ENCODE measurements at places on chromosomes 7 and 10. TPM values are rescaled to one million over a fixed set of nuclear protein-coding genes. Genes with fewer than 3 reads are reported as not detected.

The EPDR1 gene
- 13.8 TPM for total RNA-seq

The C10orf71 gene
- not detected for total RNA-seq

The PDGFA gene
- total RNA-seq = 32.2 TPM

DNA sequence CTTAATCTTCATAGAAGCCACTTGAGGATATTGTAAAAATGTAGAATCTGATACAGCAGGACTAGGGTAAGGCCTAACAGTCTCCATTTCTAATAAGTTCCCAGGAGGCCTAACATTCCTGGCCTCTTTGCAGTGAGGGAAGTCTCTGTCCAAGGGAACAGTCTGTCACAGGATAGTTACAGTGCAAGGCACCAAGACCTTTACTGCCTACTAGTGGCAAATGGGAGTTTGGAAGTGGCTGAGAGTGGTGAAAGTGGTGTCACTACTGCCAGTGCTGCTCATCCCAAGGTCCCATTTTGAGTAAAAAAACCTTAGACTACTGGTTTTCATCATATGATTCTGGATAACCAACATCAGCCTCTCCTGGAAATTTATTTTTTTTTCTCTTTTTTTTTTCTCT, 619.5 kb upstream of the SEMA3D start:
- DNase-seq = peak; percentile 61
- H3K4me1 ChIP-seq = no peaks in the 10 kb centered on the region
- H3K27me3 ChIP-seq = no peaks in the 10 kb centered on the region
- H3K27ac ChIP-seq = no peak overlapping the region
- no peaks in the 10 kb centered on the region for H3K36me3 ChIP-seq

The STOX1 gene
- total RNA-seq = 2.7 TPM

GRCh38 chr7:143316492-143316891, 581 bp downstream of the CLCN1 start:
- no peak overlapping the region for H3K27ac ChIP-seq
- DNase-seq = no peak
- H3K27me3 ChIP-seq = no peaks in the 10 kb centered on the region
- no peaks in the 10 kb centered on the region for H3K4me1 ChIP-seq
- H3K36me3 ChIP-seq = no peaks in the 10 kb centered on the region

The TMEM140 gene
- total RNA-seq = not detected

GRCh38 chr10:98267069-98267893, 713 bp downstream of the LOXL4 start:
- peaks cover 11% of the 10 kb centered on the region for H3K27me3 ChIP-seq
- peaks cover 6% of the 10 kb centered on the region for H3K4me1 ChIP-seq
- no peak for DNase-seq
- no peaks in the 10 kb centered on the region for H3K36me3 ChIP-seq
- H3K4me3 ChIP-seq = peak overlapping the region; percentile 57

DNA sequence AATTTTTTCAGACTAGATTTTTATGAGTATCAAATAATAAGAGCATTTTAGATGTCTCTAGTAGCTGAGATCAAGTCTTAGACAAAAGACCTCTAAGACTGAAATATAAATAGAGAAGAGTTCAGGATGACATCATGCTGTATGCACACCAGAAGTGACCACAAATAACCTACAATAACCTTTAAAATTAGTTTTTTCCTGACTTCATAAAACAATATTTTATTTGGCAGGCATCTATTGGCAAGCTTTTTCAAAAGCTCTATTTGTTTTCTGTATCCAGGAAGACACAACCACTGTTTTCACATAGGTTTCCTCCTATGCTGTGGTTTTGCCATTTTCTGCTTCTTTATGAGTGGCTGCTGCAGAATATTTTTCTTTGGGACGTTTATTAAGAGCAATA, 359.1 kb downstream of the CRPPA start:
- no peak for DNase-seq
- H3K4me3 ChIP-seq = no peak overlapping the region
- peaks cover 7% of the 10 kb centered on the region for H3K4me1 ChIP-seq
- H3K36me3 ChIP-seq = no peaks in the 10 kb centered on the region
- H3K27me3 ChIP-seq = no peaks in the 10 kb centered on the region
- no peak overlapping the region for H3K27ac ChIP-seq

DNA sequence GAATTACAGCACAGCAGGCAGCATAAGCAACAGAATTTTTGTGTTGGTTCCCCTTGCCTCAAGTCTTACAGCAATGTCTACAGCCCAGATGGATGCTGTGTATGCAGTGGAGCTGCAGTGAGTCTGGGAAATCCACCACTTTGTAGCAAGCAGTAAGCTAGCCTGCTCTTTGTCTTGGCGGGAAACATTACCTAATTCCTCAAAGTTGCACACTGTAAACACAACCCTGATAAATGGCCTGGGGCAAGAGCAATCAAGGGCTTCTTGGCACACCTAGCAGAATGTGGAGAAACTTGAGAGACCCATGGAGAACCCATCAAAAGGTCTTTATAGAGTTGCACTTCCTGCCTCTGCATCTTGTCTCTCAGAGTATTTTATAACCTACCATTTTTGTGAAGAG, 102.0 kb upstream of the FOXP2 start:
- H3K36me3 ChIP-seq = no peaks in the 10 kb centered on the region
- H3K4me3 ChIP-seq = no peak overlapping the region
- H3K4me1 ChIP-seq = no peaks in the 10 kb centered on the region
- DNase-seq = no peak
- H3K27ac ChIP-seq = no peak overlapping the region
- no peaks in the 10 kb centered on the region for H3K27me3 ChIP-seq

GRCh38 chr10:86535132-86535882, 13.7 kb upstream of the WAPL start:
- peaks cover 40% of the 10 kb centered on the region for H3K27me3 ChIP-seq
- H3K4me1 ChIP-seq = peaks cover 20% of the 10 kb centered on the region
- no peaks in the 10 kb centered on the region for H3K36me3 ChIP-seq
- H3K27ac ChIP-seq = peak overlapping the region; percentile 66
- peak overlapping the region; percentile 83 for H3K4me3 ChIP-seq

DNA sequence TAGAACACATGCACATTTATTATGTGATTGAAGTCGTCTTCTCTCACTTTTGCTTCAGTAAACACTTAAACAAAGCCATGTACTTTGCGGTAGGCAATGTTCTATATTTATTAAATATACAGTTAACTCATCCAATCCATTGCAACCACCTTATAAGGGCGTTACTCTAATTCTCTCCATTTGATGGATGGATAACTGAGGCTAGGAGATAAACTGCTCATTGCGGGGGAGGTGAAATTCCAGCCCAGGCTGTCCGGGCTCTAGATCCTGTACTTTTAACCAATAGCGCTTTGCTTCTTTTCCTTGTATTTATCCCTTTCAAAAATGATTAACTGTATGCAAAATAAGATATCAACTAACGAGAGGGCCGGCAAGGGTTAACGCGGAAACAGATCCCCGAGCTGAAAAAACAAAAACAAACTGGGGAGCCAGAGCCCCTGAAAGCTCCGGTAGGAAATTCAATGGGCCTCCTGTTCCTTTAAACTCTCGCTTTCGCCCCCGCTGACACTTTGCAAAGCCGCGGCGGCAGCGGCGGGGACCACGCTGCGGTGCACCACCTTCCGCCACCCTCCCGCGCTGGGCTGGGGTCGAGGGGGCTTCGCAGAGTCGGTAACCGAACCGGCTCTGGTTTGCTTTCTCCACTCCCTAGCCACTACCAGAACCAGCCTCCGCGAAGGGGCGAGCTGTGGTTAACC, 1.0 kb upstream of the PLXDC2 start:
- H3K27me3 ChIP-seq = no peaks in the 10 kb centered on the region
- H3K4me3 ChIP-seq = peak overlapping the region; percentile 82
- H3K4me1 ChIP-seq = peaks cover 30% of the 10 kb centered on the region
- H3K36me3 ChIP-seq = no peaks in the 10 kb centered on the region

The NPC1L1 gene
- not detected for total RNA-seq

DNA sequence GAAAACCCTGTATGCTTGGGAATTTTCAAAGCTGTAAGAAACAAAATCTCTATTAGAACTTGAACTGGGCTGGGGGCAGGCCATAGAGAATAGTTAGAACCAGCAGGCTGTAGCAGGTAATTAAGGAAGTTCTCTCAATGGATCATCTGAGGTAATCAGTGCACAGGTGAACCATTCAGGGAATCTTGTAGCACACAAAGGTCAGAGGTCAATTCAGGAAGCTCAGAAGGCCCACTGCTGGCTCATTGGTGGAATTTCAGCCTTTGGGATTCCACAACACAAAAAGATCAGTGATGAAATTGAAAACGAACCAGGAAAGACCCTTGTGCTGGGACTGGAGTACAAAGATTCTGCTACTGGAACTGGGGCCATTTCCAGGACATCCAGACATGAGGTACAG, 82.0 kb downstream of the TMEM168 start:
- no peak overlapping the region for H3K27ac ChIP-seq
- H3K36me3 ChIP-seq = no peaks in the 10 kb centered on the region
- H3K4me1 ChIP-seq = no peaks in the 10 kb centered on the region
- no peaks in the 10 kb centered on the region for H3K27me3 ChIP-seq
- H3K4me3 ChIP-seq = no peak overlapping the region

DNA sequence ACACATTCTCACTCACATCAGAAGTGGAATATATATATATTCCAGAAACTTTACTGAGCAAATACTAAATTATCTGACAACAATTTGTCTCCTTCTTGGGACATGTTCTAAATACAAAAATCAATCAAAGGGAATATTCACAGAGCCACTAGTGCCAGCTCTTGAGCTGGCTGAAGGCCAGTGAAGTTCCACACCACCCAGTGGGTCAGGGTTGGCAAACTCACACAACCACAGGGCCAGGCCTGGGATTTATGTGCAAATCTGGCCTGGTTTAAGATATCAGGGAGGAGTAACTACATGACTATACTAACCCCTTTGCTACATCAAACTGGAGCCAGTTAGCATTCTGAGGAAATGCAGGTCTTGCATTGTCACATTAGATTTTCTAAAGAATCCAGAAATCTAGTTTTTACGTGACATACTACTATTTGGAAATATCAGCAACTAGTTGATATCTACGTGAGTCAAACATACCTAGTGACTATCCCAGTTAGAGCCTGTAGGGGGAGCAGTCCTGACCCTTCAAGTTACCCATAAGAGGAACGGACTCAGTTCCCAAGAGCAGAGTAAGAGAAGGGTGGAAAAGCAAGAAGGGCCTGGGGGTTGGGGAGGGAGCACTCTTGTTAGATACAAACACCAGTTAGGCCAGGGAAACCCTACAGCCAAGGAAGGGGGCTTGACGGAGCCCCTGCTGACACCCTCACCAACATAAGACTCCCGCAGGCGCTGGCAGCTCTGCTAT, 600.4 kb downstream of the KCNMA1 start:
- no peaks in the 10 kb centered on the region for H3K27me3 ChIP-seq
- H3K4me1 ChIP-seq = peaks cover 7% of the 10 kb centered on the region
- H3K27ac ChIP-seq = no peak overlapping the region
- H3K36me3 ChIP-seq = no peaks in the 10 kb centered on the region

GRCh38 chr10:48523820-48524758, 80.8 kb downstream of the ARHGAP22 start:
- H3K4me1 ChIP-seq = peaks cover 20% of the 10 kb centered on the region
- H3K27me3 ChIP-seq = peaks cover 3% of the 10 kb centered on the region
- peak overlapping the region; percentile 84 for H3K4me3 ChIP-seq
- H3K27ac ChIP-seq = no peak overlapping the region

GRCh38 chr7:83210479-83210878, 47.8 kb upstream of the PCLO start:
- DNase-seq = no peak
- peaks cover 27% of the 10 kb centered on the region for H3K4me1 ChIP-seq
- H3K27me3 ChIP-seq = no peaks in the 10 kb centered on the region
- no peaks in the 10 kb centered on the region for H3K36me3 ChIP-seq
- no peak overlapping the region for H3K27ac ChIP-seq

DNA sequence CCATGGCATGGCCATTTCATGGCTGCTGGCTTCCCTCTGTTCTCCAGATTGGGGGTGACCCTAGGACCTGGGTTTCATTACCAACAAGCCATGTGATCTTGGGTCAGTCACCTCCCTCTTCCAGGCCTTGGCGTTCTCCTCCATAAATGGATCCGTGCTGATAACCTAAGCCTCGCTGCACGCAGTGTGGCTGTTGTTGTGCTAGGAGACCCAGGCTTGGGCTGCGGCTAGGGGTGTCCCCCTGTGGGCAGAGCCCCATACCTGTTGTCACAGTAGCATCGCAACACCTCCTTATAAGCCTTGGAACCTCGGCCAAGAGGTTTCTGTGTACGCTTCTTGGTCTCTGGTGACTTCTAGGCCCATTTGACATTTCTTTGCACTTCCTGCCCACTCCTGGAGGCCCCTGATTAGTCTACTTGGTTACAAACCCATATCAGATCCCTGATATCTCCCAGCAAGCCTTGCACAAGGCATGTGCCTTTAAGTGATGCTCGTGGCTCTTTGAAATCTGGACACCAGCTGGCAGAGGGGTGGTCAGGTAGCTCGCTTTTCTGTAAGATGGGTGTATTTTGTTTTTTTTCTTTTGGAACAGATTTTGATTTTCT, 23.6 kb downstream of the ZMIZ1 start:
- H3K27me3 ChIP-seq = no peaks in the 10 kb centered on the region
- H3K4me1 ChIP-seq = peaks cover 4% of the 10 kb centered on the region
- H3K36me3 ChIP-seq = no peaks in the 10 kb centered on the region
- no peak overlapping the region for H3K4me3 ChIP-seq
- no peak overlapping the region for H3K27ac ChIP-seq
- no peak for DNase-seq

The ZNF736 gene
- 15.0 TPM for total RNA-seq

The TET1 gene
- 82.5 TPM for total RNA-seq

- H3K4me3 ChIP-seq = no peak overlapping the region
- no peak for DNase-seq
- 0 out of 2 replicates have a peak, but pooled peaks cover 2% of the 10 kb centered on the region for H3K36me3 ChIP-seq
Measured at GRCh38 chr7:105512926-105513526, 9.0 kb downstream of the PUS7 start.

GRCh38 chr7:139594911-139595476, 71.5 kb downstream of the CLEC2L start:
- H3K4me3 ChIP-seq = no peak overlapping the region
- H3K4me1 ChIP-seq = no peaks in the 10 kb centered on the region
- H3K27me3 ChIP-seq = no peaks in the 10 kb centered on the region
- DNase-seq = no peak

DNA sequence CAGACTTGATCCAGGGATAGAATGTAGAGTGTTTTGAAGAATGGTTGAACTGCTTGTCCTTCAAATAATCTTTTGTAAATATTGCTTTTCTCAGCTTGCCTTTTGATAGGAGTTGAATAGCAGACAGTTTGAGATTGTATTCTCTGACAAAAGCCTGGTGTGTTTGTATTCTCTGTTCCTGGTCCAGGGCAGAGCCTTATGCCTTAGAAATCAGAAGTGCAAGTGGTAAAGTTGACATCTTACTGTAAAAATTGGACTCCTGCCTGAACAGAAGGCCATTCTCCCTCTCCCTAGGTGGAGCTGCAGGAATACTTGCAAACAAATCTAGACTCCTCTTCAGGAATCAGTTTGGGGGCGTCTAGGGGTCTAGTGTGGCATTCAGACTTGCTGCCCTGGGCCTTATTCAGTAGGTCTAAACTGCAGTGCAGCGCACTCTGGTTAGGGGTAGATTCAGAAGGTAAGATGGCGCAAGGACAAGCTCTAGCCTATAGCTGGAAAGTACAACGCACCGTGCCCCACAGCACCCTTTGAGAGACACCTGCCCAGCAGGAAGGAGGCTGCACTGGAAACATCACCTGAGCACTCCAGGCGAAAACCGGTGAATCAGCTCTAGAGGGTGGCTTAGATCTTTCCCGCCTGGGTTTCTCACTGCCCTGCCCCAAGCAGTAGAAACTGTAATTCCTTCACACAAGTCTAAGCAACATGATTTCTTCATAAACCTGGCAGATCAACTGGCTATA, 608.5 kb upstream of the GALNT17 start:
- H3K27ac ChIP-seq = no peak overlapping the region
- no peaks in the 10 kb centered on the region for H3K27me3 ChIP-seq
- H3K36me3 ChIP-seq = no peaks in the 10 kb centered on the region
- H3K4me1 ChIP-seq = no peaks in the 10 kb centered on the region
- no peak for DNase-seq
